ENCODE measurements at places on chromosomes 4 and X.

DNA sequence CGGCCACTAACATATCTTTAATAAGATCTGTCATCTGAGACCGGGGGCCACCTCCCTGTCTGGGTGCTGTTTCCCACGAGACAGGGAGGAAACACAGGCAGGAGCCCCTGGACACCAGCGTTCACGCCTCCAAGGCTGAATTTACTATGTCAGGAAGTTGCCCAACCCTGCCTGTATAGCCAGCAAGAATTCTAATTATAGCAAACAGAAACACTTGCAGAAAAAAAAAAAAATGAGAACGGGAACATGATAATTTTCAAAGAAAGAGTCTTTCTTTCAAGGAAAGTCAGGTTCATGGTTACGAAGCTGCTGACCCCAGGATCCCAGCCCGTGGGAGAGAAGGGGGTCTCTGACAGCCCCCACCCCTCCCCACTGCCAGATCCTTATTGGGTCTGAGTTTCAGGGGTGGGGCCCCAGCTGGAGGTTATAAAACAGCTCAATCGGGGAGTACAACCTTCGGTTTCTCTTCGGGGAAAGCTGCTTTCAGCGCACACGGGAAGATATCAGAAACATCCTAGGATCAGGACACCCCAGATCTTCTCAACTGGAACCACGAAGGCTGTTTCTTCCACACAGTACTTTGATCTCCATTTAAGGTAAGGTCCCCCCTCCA is at the start of gene IL3RA:
IL3RA (plus strand) TSS at position 455 of the 613 bp plus-strand sequence. CDS start 4,981 bp downstream, outside the sequence.
- peak; percentile 80 for DNase-seq

- DNase-seq: no peak
These were observed 496.9 kb downstream of the TMA16 start for GRCh38 chr4:163991298-163991865.

DNA sequence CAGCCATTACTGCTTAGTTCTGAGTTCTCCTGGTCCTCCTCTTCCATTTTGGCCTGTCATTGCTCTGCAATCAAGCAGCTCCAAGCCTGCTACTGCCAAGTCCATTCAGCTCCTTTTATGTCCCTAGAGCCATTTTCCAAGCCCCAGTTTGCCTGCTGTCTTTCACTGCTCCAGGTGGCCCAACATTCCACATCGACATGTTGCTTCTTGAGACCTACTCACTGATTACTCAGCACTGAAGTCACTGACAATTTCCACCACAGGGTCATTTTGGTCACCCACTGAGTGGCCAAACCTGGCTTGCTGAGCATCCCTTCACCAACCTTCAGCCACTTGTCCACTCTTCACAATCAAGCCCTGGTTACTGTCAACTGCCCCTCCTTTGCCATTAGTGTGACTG is 27.2 kb downstream of the LRIT3 start:
- no peak for DNase-seq

- DNase-seq: no peak
These were observed 1.7 kb downstream of the NKX3-2 start for GRCh38 chr4:13542577-13543031.

DNA sequence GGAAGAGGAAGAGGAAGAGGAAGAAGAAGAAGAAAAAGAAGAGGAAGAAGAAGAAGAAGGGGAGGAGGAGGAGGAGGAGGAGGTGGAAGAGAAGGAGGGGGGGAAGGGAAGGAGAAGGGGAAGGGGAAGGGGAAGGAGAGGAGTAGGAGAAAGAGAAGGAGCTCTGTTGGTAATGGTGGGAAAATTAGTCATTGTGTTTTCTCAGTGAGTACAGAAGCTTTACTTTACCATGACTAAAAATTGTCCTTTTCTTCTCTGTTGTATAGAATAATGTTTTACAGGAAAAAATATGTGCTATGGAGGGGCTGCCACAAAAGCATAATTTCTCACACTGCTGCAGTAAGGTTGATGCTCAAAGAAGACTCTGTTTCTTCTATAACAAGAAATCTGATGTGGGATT is 4.1 kb downstream of the AFM start:
- DNase-seq: no peak

DNA sequence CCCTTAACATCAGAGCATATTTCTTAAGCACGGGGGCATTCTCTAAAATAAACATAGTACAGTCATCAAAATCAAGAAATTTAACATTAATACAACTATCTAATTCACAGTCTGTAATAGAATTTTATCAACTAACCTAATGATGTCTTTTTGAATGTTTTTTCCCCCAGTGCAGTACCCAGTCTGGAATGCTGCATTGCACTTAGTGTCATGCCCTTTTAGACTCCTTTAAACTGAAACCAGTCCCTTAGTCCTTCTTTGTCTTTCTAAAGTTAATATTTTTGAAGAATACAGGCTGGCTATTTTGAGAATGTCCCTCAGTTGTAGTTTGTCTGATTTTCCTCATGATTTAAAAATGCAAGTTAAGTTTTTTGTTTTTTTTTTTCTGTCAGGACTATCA is 9.5 kb downstream of the ENPEP start:
- no peak for DNase-seq

GRCh38 chr4:119829326-119829725 is 200.7 kb upstream of the PDE5A start:
- DNase-seq: no peak

- no peak for DNase-seq
These were observed 129.1 kb downstream of the EGF start for GRCh38 chr4:110041735-110042134.

DNA sequence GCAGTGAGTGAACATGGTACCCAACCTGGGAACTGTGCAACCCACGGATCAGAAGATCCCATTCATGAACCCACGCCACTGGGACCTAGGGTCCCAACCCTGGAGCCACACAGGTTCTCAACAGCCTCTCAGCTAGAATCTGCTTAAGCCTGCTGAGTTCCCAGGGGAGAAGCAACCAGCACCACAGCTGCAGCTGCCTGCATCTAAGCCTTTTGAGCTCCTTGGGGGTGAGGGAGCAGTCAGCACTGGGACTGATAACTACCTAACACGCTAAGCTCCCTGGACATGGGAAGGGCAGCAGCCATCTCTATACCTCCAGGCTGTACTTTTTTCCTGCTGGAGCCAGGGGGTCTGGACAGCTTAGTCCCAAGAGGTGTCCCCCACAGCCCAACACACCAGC is 179.3 kb downstream of the IL15 start:
- no peak for DNase-seq

DNA sequence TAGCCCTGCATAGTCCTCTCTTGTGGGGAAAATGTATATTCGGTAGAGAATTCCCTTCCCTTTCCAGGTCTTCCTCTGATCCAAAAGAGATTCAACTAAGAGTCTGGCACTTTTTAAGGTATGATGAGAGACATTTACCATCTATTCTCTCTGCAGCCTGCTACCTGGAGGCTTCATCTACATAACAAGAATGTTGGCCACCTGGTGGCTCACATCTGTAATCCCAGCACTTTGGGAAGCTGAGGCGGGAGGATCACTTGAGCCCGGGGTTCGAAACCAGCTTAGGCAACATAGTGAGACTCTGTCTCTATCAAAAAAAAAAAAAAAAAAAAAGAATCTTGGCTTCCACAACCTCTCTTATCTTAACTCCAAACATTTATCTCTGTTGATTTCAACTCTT is 40.4 kb upstream of the NOCT start:
- DNase-seq: no peak

DNA sequence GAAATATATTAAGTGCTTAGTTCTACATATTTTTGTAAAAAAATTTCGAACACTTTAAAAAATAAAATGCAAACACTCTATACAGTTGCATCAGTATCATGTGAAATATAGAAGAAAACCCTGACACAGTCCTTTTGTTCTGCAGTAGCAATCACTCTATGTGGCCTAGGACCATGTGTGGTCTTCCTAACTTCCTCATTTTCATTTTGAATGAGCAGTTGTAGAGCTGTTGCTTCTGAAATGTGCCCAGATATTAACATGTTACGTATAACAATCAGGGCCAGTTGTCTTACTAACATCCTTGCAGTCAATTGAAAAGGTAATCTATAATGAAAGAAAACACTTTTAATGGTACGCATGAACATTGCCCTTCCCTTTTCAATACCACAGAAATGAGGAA is 107.9 kb downstream of the ZNF827 start:
- DNase-seq: no peak

GRCh38 chr4:137623013-137623412 is 90.7 kb upstream of the PCDH18 start:
- DNase-seq: no peak

DNA sequence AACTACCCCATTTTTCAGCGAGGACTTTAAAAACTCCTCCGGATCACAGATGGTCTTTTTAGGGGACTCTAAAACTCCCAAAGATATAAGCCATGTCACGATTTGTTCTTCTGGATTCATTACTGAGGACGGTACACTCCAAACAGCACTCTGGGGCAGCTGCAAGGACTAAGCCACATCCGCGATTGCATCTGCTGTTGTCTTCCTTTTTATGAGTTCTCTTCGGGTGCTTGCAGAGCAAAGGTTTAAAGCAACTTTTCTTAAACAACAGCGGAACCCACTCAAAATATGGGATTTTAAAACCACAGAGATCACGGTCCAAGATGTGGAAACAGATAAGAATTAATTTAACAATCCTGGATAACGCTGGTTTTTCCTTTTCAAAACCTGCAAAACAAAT is at the start of gene ARHGEF6:
ARHGEF6 (minus strand) TSS at position 170 of the 400 bp plus-strand sequence; CDS start at position 120, 50 bp downstream.
- DNase-seq: peak; percentile 42

DNA sequence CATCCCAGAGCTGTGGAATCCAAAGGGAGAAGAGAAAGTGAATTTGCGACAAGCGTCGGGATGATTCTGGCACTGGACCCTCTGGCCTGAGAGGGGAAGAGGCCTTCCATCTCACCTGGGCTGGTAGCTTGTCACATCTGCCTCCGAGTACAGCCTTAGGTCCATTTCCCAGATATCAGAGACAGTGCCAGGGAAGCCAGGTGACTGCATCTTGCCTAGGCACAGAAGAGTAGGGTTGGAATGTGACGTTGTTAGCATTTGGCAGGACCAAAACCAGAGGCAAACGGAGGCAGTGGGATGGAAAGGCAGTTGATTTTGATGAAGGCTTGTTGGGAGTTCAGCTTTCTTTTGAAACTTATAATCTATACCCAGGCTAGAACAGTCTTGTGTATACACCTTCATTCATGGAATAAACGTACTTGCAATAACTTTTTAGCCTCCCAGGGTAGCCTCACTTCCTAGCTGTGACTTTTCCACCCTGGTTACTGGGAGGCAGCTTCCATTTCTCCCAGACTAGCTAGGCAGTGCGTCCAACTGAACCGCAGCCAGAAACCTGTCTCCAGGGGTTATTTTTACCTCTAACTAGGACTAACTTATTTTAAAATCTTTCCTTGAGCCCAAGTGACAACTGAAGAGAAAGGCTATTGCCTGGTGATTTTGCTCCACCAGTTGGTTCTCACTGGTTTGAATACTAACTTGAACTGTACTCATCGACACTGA is 5.9 kb downstream of the SOD3 start:
- DNase-seq: no peak

GRCh38 chr4:150136481-150136880 is 58.2 kb downstream of the DCLK2 start:
- DNase-seq: no peak

GRCh38 chr4:178255172-178255571 is 812.9 kb upstream of the AGA start:
- DNase-seq: no peak

DNA sequence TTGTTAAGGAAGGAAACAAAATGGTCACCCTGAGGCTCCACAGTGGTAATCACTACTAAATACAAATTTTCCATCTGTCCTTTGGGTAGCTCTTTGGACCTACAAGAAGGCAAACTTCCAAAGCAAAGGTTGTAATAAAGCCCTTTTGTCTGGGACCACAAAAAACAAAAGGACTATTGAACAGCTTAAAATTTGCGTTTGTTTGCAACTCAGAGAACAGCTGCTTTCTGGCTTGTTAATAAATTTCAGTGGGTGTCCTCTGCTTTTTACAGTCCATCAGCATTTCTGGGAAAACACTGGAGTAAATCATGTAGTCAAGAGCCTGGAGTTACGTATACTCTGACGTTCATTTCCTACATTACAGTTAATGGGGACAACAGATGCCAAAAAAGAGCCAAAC is 439.7 kb upstream of the DIAPH2 start:
- DNase-seq: no peak

GRCh38 chr4:180909279-180909678 is 1333.9 kb upstream of the TENM3 start:
- DNase-seq: no peak

GRCh38 chrX:100695302-100695701 is 36.6 kb downstream of the SYTL4 start:
- DNase-seq: no peak

GRCh38 chr4:38313999-38314561 is 349.9 kb upstream of the KLF3 start:
- DNase-seq: no peak

DNA sequence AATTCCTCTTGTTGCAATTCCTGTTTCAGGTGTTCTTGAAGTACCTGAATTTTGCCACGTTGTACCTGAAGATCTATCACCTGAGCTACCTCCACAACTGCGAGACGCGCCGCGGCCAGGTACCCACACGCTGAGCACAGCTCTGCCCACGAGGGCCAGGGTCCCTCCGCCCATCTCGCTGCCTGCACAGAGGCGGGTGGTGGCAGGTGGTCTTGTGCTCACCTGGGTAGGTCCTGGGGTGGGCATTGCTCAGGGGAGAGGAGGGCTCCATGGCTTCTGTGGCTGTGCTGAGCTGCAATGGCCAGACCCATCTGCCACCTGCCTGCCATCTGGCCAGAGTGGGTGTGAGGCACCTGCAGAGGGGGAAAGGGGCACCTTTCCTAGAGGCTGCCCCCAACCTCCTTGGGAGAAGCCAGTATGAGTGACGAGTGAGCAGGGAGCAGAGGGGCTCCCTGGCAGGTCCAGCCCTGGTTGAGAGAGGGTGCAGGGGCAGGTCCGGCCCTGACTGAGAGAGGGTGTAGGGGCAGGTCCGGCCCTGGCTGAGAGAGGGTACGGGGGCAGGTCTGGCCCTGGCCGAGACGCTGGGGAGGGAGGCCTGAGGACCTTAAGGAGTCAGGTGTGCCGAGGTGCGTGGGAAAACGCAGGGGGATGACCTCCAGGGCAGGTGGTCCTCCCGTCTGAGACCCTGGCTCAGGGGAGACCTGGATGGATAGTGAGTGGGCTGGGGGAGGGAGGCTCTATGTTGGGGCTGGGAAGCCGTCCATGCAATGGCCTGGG is 10.7 kb downstream of the PDE6B start:
- DNase-seq: no peak

- DNase-seq: no peak
These were observed 26.9 kb upstream of the CT47C1 start for GRCh38 chrX:119045884-119046283.

GRCh38 chr4:2797545-2798305 is 4.8 kb downstream of the SH3BP2 start:
- DNase-seq: peak; percentile 82

DNA sequence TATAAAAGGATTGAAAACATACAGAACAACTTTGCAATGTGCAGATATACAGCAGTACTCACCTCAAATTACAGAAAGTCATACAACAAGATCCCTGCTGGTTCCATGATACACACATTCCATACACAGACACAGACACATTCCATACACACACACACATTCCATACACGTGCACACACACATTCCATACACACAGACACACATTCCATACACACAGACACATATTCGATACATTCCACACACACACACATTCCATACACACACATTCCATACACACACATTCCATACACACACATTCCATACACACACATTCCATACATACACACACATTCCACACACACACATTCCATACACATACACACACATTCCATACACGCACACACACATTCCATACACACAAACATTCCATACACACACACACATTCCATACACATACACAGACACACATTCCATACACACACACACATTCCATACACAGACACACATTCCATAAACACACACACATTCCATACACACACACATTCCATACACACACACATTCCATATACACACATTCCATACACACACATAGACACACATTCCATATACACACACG is 13.7 kb downstream of the LINC00632 start:
- DNase-seq: no peak

Data from KG1 (cell line).